Stimulated activated CD4-positive, alpha-beta T cell treated with anti-CD3 and anti-CD28 coated beads, Interleukin-4, amount 100 ng/mL, for 24 hours (primary cell): ENCODE measurements at places on chromosomes 7 and 10.

DNA sequence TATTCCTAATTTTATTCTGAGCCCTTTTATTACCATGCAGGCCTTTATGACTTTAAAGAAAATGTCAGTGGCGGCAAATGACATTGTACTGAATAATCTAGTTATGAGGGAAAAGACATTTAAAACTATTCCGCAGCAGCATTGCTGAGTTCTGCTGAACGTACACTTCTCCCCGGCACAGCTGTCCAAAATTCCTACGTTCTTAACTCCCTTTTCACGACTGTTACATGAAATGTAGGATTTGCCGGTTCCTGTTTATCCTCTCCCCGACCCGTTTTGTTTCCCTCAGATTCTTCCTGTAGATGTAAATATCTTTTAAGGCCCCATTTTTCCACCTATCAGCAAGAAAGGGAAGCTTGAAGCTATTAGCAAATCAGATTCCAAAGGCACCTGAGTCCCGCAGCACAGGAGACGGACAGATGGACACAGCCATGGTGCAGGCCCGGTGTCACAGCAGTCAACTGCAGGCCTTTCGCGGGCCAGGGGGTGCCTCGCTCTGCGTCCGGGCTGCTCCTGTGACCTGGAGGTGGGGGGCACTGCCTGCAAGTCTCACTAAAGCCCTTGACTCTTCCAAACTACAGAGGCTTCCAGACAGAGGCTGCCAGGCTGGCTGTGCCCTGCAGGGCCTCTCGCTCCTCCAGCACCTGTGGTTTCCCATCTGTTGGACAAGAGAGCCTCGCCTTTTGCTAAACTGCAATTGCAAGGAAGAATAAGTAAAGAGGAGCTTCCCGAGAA is 485.0 kb upstream of the MGMT start:
- no peak for DNase-seq

GRCh38 chr7:50943482-50943881 is 160.8 kb upstream of the GRB10 start:
- DNase-seq = no peak

GRCh38 chr10:28987555-28988320 is 301.1 kb upstream of the LYZL1 start:
- DNase-seq = no peak

- peak; percentile 64 for DNase-seq
Observed at GRCh38 chr10:6173203-6173602, 29.5 kb upstream of the PFKFB3 start.

DNA sequence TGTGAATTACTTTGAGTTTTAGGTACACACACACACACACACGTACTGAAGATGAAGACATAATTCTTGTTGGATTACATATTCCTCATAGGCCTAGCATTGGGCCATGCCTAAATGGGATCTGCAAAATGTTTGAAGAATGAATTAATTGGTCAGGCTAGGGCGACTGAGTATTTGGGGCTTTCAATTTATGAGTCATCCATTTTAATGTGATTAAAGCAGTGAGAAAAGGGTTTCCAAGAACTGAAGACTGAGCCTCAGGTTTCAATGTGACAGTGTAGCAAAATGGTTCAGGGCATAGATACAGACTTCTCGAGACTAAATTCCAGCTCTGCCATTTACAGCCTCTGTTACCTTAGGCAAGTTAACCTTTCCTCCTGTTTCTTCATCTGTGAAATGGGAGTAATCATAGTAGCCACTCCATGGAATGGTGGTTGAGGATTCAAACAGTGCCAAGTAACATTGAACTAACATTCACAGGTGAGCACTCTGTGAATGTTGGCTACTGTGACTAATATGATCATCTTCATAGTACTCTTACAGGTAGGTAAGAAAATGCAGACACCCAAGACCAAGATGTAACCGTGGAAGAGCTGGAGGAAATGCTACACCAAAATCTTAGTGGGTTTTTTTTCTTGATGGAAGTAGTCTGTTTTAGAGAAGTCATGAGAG is 7.6 kb downstream of the BPGM start:
- no peak for DNase-seq

GRCh38 chr7:20798081-20798693 is 11.5 kb upstream of the SP8 start:
- DNase-seq = no peak

DNA sequence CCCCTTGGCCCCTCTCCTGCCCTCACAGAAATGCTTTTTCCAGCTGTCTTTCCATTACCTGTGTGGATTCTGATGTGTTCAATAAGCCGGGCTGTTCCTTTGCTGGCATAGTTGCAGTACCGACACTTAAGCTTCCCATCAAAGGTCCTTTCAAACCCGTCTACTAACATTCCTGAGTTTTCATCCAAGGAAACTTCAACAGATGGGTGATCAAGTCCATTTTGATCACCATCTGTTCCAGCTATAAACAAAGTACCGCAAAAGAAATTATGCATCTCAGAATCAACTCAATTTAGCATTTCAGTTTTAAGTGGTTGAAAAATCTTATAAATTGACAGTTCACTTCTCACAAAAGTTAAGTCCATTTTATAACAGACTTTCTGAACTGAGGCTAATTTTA is 12.7 kb downstream of the IKZF5 start:
- no peak for DNase-seq

GRCh38 chr7:67463316-67463715 is 466.7 kb downstream of the TYW1 start:
- no peak for DNase-seq

DNA sequence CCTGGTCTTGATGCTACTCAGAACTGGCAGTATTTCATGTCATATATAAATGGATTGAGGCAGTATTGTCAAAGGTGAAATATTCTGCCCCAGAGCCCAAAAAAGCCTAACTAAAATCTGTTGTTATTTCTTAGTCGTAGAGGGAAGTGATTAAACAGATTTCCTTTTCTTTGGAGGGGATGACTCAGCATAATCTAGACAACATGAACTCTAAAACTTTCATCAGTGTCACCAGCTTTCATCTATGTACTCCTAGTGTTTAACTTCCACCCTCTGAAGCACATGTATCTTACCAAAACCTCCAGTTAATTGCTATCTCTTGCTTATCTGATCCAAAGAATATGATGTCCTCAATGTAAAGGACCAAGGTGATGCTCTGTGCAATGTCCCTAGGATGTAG is 97.1 kb upstream of the ARID5B start:
- no peak for DNase-seq

GRCh38 chr10:76466836-76467503 is 1035.5 kb downstream of the LRMDA start:
- no peak for DNase-seq

- DNase-seq = peak; percentile 52
Observed at GRCh38 chr10:132396494-132397035, 435 bp upstream of the PWWP2B start.

GRCh38 chr10:12774204-12774894 is 227.2 kb downstream of the CCDC3 start:
- no peak for DNase-seq

- DNase-seq = no peak
Observed at GRCh38 chr10:119976421-119976820, 83.9 kb downstream of the SEC23IP start.

GRCh38 chr7:77461246-77461645 is 45.1 kb upstream of the GSAP start:
- no peak for DNase-seq

DNA sequence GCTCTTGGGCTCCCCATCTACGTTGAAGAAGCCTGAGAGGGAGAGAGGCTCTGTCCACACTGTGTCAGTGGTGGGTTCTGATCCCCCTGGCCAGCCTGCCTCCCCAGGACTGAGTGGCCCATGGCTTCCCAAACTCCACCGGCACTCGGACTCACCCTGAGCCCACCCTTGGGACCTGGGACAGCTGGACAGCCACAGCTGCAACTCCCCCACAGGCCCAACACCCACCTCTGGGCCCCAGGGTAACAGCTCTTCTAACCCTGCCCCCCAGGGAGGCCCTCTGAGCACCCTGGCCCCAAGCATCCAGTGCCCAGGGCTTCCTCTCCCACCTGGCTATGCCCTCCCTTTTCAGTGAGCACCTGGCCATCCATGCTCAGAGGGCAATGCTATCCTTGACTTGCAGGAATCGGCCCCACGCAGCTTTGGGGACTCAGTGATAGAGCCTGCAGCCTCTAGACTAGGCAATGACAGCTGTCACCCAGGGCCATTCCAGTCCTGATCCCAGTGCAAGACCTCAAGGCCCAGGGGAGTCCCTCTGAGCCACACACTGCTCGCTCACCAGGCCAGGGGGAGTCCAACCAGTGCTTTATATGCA is 17.9 kb downstream of the OGDHL start:
- no peak for DNase-seq

DNA sequence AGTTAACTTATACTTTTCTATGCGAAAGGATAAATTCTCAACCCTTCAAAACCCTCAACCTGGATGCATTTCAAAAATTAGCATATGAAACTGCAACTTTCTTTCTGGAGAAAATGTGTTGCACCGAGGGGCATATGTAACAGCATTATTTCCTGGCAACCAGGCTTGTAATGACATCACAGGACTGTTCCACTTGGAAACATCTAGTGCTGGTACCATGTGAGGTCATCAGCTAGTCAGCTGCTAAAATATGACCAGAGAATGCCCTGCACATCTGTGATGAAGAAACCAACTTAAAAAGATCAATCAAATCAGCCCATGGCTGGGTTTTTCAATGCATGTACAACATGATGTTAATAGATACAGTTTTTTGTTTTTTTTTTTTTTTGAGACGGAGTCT is 40.0 kb downstream of the FGFR2 start:
- DNase-seq = no peak

GRCh38 chr7:71424166-71425035 is 292.5 kb downstream of the GALNT17 start:
- no peak for DNase-seq

GRCh38 chr10:33139181-33139646 is 181.2 kb upstream of the ITGB1 start:
- peak; percentile 74 for DNase-seq

DNA sequence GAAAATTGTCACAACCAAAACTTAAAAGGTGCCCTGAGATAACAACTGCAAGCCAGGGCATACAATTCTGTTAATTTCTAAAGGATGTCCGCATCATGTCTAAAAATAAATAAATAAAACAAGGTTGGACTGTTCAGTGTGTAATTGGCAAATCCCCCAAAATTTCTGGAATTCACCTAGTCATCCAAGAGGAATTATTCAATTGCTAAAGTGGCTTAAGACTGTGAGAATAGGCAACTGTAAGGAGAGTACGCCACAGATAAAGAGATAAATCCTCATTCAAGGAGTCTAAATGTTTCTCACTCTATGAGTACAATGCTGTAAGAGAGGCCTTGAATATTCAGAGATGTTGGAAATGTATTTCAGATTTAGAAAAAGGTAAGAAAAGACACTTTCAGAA is 37.2 kb downstream of the PIK3AP1 start:
- DNase-seq = no peak

- DNase-seq = no peak
Observed at GRCh38 chr10:8036506-8037198, 17.8 kb upstream of the GATA3 start.

GRCh38 chr7:20030417-20030816 is 186.8 kb downstream of the MACC1 start:
- no peak for DNase-seq

DNA sequence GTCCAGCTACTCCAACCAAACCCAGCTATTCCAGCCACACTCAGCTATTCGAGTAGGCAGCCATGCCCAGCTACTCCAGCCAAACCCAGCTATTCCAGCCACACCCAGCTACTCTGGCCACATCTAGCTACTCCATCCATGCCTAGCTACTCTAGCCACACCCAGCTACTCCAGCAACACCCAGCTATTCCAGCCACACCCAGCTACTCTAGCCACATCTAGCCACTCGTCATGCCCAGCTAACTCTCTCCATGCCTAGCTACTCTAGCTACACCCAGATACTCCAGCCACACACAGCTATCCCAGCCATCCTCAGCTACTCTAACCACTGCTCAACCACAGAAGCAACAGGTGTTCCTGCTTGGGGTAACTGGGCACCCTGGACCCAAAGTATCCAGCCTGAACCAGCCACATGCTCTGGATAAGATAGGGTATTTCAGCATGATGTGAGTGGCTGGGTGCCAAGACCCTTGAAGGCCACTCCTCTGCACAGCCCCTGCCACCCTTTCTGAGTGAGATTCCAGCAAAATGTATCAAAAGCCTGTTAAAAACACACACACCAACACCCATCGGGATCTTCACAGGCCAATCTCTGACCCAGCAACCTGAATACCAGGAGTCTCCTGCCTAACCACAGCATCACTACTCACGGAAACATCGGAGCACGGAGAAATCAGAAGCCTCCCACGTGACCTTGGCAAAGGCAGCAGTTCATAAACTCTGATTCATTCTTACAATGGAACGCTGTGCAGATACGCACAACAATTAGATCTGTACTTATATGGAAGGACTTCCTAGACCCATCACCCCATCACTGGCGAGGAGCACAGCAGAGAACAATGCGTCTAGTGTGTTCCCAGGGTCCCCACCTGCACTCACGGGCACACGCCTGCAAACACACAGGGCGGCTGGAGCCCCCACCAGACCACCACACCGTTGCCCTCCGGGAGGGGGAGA is 51.8 kb upstream of the DNAAF5 start:
- DNase-seq = no peak

DNA sequence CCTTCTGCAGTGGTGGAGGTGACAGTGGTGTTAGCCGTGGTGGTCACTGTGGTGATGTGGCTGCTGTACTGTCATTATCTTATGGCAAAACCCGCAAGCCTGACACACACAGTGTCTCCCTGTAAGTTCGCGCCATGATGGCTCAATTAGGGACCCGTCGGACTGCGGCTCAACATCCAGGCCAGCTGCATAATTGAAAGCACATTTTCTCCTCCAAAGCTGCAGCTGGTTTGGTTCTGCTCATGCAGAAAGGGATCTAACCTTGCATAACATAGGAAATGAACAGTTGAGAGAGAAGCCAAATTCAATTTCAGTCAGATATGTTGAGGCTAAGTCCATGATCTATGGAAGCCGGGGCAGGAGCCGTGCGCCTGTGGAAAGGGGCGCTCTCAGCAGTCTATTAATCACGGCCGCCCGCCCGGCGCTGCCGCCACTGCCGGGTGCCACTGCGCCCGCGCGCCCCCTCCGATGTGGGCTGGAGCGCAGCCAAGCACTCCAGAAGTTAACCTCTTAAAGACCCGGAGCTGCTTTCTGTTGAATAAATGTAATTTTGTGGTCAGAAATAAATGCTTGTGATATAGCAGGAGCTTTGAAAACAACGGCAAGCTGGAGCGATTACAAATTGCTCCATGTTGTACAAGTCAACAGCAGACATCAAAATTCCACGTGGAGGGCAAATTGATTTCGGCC is 227.7 kb downstream of the CUX1 start:
- no peak for DNase-seq

DNA sequence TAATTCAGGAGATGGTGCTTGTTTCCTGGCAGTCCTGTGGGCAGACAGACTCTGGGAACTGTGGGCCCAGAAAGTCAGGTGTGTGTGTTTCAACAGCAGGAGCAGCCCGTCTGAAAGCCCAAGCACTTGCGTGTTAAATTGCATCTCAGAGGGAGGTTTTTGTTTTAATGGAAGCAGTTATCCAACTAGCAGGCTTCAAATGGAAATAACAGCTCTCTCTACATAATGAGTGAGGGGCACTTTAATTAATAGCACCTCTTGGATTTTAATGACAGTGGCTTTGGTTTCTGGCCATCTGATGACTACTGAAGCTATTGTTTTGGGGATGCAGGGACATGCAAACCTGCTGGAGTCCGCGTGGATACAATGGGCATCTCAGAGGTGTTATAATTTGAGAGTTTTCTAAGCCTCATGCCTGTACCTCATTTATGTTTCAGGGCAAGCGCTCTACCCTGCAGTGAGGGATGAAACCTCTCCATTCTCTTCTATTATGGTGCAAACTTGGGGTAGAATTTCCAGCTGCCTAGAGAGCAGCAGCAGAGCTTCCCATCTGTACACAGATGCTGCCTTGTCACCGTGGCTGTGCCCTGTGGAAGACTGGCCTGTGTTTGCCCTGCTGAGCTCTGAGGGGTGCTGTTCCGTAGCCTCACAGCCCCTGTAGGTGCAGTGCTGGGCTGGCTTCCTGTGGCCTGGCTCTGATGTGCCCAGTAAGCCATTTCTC is 206.6 kb upstream of the GPR26 start:
- no peak for DNase-seq
